RWPE1 (cell line): ENCODE measurements at places on chromosomes 16 and 17.

GRCh38 chr16:29644973-29645693 lies 17.9 kb upstream of the SPN start:
- no peak for DNase-seq

- DNase-seq, result peak; percentile 90
Observed at GRCh38 chr17:67246653-67247415, 1.8 kb upstream of the HELZ start.

DNA sequence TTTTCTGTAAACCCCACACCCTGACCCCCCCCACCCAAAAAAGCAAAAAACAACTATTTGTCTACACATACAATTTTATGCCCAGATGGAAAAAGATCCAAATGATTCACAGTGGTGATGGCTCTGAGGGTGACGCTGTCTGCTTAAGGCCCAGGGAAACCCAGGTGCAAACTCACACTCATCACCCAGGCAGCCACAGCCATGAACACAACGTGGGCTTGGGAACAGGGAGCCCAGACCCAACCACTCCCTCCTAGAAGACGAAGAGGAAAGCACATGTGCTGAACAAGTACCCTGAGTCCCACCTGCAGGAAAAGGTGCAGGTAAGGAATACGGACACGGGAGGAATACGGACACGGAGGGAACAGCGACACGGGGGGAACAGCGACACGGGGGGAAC lies 5.4 kb downstream of the HBQ1 start:
- DNase-seq, result no peak

DNA sequence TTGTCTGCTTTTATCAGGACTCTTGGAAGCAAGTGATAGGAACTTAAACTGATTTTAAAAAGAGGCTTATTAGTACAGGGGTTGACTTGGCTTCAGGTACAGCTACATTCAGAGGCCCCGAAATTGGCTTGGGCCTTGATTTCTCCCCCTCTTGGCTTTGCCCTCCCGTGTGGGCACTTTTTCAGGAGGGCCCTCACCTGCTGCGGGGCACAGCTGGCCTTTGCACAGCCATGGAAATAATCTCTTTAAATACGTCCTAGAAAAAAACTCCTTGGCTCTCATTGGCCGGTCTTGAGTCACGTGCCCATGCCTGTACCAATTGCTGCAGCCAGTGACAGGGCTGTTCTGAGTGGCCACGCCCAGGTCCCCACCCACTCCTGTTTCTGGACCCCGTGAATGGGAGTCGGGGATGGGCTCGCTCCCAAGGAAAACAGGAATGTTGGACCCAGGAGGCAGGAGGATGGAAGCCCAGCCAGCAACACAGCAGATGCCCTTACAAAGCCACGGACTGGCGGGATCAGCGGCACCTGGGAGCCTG lies 15.0 kb downstream of the CA5A start:
- DNase-seq, result no peak
